ENCODE measurements at places on chromosomes 2 and 18. TPM values are rescaled to one million over a fixed set of nuclear protein-coding genes. Genes with fewer than 3 reads are reported as not detected.

The ALKAL2 gene
- total RNA-seq, result 2.3 TPM

DNA sequence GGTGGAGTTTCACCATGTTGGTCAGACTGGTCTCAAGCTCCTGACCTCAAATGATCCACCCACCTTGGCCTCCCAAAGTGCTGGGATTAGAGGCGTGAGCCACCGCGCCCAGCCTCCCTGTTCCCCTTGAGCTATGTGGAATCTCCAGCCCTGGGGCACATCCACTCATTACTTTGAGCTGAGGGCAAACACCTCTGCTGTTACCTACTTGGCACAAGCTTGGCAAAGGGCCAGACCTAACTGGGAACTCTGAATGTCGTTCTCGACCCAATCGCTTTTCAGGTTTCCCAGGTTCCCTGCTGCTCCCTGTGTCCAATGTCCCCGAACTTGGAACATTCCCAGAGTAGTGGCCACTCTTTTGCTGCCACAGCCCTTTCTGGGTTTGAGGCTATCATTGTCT, 40.6 kb downstream of the CHST10 start:
- DNase-seq, result no peak

DNA sequence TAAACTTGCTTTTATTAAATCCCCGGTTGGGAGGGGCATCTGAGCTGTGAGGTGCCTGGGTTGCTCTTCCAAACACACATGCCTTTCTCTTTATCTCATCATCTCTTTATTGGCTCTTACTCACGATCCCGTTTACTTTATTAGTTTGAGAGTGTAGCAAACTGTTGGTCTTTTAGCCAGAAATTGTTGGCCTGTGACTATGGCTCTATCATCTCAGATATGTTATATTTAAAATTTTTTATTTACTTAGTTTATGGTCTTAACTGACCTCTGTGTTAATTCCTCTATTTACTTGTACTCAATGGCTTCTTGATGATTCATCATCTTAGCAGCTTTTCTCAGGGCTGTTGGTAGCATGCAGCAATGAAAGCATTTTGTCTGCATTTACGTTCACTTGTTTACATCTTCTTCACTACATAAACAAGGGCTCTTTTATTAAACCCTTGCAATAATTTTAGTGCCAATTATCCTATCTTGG, 408.4 kb downstream of the HRH4 start:
- no peak for DNase-seq

- no peak for DNase-seq
Measured at GRCh38 chr2:25698752-25699151, 25.4 kb upstream of the DTNB start.

The MRPS9 gene
- 19.0 TPM for total RNA-seq

The TLX2 gene
- not detected for total RNA-seq

The CCDC74B gene
- 2.8 TPM for total RNA-seq

DNA sequence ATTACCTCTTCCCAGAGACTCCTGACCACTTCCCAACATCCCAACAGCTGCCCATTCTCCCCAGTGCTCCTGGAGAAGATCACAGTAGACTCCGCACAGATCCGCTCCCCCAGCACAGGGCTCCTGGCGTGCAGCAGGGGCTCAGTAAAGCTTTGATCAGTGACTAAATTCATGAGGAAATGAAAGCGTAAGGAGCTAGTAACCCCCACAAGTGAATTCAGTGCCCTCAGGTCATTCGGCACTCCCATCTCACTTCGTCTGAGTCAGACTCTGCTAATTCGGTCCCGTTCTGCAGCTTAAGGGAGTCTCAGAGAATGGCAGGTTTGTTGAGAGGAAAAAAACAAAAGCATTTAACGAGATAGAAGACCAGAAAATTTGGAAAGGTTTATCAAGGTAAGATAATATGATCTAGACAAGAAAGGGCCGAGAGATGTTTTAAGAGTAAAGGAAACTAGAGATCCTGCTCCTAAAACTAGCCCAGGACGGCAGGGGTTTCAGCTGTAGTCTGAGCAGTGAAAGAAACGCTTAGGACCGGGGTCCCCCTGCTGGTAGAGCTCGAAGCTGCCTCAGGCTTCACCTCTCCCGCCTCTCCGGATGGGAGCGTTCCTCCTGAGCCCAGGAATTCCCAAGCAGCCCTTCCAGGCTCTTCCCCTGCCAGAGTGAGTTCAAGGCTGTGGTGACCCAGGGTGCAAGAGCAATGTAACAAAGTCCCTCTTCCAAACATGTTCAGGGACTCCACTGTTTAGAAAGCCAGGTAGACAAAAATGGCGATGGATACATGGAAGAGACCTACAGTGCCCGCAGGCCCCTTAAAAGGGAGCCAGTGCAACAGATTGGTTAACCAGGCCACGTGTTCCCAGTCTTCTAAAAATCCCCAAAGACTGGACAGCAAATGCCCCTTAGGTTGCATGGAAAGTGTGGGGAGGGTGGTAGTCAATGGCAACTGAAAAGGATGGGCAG, 127.3 kb downstream of the DNER start:
- peak; percentile 93 for DNase-seq

- no peak for DNase-seq
Measured at GRCh38 chr2:188201639-188202038, 90.0 kb upstream of the GULP1 start.

The UGT1A5 gene
- not detected for total RNA-seq

The ATOH8 gene
- total RNA-seq, result 124 TPM

DNA sequence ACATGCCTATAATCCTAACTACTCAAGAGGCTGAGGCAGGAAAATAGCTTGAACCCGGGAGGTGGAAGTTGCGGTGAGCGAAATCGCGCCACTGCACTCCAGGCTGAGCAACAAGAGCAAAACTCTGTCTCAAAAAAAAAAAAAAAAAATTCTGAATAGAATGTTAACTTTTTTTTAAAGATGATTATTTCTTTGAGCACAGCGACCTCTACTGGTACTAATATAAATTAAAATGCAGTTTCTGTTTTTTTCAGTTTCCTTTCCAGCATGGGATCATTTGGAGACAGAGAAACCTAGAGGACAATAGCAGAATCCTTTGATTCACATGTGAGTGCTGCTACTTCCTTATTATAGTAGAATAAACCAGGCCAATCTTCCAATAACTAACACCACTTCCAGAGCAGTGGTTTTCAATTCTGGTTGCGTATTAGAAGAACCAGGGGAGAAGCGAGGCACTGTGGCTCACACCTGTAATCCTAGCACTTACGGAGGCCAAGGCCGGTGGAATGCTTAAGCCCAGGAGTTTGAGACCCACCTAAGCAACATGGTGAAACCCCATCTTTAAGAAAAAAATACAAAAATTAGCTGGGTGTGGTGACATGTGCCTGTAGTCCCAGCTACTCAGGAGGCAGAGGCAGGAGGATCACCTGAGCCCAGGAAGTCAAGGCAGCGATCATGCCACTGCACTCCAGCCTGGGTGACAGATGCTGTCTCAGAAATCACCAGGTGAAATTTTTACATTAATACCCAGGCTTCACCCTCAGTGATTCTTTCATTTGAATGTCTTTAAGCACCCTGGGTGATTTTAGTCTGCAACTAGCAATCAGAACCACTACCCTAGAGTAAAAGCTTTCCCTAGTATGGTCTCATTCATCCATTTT, 10.1 kb downstream of the SRSF7 start:
- DNase-seq, result no peak

The MPV17 gene
- 58.2 TPM for total RNA-seq

The CYS1 gene
- 16.9 TPM for total RNA-seq

DNA sequence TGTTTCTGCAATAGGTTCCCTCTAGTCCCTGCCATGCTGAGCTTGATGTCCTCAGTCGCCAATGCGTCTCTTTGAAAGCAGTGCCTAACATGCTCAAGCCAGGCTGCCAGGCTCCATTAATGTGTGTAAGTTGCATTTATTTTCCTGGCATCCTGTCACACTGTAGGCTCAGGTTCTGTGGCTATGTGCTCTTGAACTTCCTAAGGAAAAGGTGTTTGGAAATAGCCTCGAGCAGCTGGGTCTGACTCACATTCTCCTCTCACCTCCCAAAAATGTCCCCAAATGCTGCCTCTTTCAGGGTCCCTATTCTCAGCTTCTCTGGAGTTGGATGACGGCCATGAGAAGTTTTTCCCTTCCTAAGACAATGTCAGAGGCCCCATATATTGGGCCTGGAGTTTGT, 58.0 kb upstream of the SLC14A2 start:
- no peak for DNase-seq

DNA sequence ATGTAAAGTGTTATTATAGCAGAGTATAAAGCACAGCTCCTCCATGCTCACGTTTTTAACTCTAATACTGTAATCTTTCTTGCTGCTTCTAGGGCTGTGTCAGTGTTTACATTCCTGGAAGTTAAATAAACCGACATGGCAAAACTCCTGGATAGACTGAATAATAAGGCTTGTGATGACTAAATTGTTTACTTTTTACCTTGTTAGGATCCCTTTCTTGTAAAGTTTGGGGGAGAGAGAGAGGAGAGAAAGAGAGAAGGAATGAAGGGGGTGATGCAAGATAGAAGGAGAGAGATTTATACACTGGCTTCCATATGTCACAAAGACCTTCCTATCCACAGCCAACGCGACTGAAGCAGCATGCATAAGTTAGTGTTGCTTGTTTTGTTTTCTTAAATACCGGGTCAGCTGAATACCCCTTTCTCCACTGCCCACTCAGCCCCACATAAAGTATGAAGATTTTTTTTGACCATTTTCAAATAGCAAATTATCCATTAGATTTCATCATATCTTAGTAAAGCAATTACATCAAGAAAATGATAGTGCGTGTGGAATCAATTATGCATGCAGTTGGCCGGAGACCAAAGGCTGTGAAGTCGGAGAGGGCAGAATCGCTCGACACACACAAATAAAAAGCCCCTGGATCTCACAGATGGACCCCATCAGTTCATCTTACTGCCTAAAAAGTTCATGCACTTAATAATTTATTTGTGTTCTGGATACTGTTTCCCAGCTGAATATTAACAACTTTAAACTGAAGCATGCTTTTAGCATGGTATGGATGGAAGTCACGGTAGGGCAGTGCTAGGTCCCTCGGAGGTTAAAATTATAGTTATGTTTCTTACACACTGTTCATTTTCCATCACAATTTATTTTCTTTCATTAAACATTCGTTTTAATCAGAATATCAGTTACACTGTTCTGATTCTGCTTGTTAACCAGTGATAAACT, 20.1 kb downstream of the BCL11A start:
- no peak for DNase-seq

- DNase-seq, result no peak
Measured at GRCh38 chr2:165618806-165619205, 149.3 kb downstream of the CSRNP3 start.

GRCh38 chr2:233824373-233824772, 30.0 kb downstream of the HJURP start:
- DNase-seq, result no peak

DNA sequence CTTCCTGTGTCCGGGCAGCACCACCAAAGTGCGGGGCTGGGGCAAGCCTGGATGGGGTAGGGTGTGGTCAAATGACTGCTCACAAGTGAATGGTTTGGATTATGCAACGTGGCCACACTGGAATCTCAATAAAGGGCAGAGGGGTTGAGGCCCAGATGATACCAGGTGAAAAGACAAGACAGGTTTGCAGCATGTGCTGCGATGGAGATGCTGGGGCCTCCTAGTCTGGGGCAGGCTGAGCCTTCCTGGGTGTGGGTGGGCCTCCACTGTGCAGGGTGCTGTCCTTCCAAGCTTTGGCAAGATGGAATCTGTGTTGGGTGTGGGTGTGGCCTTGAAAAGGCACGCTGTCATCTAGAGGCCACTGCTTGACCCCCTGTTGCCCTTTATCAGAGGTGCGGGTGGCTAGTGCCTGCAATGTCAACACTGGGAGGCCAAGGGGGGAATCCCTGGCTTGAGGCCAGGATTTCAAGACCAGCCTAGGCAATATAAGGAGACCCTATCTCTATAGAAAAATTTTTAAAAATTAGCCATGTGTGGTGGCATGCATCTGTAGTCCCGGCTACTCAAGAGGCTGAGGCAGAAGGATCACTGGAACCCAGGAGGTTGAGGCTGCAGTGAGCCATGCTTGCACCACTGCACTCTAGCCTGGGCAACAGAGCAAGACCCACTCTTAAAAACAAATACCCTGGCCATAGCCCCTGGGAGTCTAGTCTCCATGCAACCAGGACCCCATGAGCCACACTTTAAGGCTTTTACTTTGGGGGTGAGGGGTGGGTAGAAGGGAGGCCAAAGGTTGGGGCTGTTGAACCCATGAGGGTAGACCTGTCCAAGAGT, 13.8 kb downstream of the RRM2 start:
- no peak for DNase-seq

DNA sequence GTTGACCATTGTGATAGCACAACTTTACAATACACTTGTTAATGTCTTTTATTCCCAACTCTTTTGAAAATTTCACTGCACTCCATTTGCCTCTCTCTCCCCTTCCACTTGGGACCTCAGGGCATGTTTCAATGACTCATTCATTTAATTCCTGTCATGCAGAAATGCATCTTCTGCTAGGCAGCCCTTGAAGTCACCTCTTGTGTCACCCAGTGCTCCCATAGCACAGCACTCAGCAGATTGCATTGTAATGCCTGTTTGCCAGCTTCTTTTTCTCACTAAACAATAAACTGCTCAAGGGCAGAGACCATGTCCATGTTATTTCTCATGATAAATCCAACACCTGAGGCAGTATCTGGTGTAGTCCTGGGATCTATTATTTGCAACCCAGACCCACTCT, 85.9 kb upstream of the ACSL3 start:
- DNase-seq, result no peak

The SCG2 gene
- total RNA-seq, result 8.3 TPM

DNA sequence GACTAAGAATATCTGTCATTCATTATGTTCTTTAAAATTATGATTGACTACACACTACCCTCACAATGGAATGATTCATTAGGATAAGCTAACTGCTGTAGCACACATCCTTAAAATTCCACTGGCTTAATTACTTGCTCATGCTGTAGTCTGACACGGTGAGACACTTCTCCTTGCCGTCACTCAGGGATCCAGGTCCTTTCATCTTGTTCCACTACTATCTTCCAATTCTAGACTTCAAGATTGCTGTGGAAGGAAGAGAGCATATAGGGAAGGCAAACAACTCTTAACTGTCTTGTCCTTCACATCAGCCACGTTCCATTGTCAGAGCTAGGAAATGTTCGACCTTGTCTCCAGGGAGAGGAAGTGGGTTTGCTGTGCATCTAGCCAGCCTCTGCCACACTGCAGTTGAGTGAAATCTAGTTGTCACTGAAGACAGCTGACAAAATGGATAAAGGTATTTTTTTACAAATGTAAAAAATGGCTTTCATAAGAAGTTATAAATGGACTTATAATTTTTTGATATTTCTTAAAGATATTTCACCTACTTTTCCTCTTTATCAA, 30.1 kb downstream of the GREB1L start:
- no peak for DNase-seq

The ZSWIM2 gene
- not detected for total RNA-seq

DNA sequence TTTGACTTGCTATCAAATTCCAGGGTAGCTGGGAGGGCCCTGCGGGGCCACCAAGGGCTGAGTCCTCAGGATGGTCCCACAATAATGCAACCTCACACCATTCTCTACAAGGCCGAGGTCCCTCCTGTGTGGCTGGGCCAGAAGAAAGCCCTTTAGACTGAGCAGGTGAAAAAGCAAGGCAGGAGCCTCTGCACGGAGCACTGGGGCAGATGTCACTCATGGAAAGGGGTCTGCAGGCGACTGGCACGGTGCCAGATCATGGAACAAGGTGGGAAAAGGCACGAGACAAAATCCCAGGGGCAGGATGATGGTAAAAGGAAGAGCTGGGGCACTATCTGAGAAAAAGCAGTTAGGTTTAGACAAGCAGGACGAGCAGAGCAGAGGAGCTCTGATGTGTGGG, 16.1 kb downstream of the HJURP start:
- no peak for DNase-seq

All from esophagus muscularis mucosa (tissue), 4 donors.